ENCODE measurements at places on chromosomes 2 and 18.
A peak's percentile ranks its signal among the peaks of the same experiment; 100 is the strongest.

DNA sequence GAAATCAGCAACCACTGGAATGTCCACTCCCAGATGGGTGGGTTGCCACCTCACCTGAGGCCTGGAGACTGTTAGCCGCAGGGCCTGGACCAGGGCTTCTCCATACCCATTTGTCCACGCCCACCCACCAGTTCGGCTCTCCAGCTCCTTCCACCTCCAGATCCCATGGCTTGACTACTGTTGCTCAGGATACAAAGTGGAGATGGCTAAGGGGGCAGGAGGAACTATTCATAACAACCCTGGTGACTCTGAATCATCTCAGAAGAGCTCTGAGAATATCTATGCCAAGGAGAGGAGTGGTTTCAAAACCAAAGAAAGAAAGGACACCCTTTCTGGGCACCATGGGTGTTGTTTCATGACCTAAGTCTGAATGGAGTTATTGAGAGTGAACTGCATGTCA lies 145.8 kb downstream of the LAMA3 start:
- DNase-seq, result peak; percentile 87

GRCh38 chr18:33937270-33937816 lies 287.4 kb downstream of the NOL4 start:
- no peak for DNase-seq

DNA sequence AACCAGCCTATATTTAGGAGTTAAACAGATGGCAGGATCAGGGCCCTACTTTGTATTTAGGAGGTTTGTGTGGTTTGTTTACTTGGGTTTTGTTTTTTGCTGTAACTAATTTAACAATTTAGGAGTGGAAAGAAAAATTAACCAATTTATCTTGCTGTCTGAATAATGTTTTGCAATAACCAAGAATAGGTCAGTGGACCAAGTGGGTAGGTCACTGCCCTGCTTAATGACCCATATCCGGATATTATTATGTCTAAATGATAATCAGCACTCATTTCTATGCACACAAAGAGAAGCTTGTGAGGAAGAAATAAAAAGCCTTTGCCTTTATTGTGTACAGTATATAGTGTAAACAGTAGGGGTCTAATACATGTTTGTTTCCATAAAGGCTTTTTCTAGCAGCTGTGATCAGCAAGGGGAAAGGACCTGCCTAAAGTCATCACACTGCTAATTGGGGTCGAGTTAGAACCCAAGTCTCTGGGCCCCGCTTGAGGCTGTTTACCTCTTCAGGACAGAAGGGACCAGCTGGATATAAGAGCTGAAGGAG lies 76.6 kb downstream of the TGOLN2 start:
- no peak for DNase-seq

DNA sequence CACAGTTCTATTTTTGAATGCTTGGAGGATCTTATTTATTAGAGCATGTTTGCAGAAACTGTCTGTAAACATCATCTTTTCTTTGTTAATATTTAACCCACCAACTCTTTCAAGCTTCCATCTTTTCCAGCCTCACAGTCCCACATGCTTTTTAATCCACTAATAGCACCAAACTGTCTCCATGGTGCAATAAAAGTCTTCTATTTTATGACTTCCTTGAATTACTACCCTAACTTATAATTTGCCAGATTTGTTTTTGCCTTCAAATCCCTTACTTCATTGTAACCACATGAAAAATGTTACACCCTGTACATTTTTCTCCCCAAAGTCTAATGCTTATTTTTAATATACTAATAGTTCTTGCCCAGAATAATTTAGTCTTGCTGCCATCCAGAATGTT lies 792.6 kb downstream of the PLCL1 start:
- no peak for DNase-seq

GRCh38 chr2:94955702-94956101 lies 69.8 kb upstream of the MAL start:
- no peak for DNase-seq

GRCh38 chr18:41936471-41937134 lies 18.4 kb upstream of the PIK3C3 start:
- DNase-seq, result peak; percentile 55

All from inflammatory macrophage (primary cell).